ENCODE measurements at places on chromosomes 1 and 21. TPM values are rescaled to one million over a fixed set of nuclear protein-coding genes. Genes with fewer than 3 reads are reported as not detected.

The TEX38 gene
- not detected for total RNA-seq

- H3K27ac ChIP-seq = no peak overlapping the region
- DNase-seq = no peak
- H3K27me3 ChIP-seq = no peaks in the 10 kb centered on the region
- peaks cover 4% of the 10 kb centered on the region for H3K4me1 ChIP-seq
- no peaks in the 10 kb centered on the region for H3K36me3 ChIP-seq
These were observed 483.4 kb downstream of the NPHP4 start for GRCh38 chr1:5508669-5509330.

- H3K4me1 ChIP-seq = no peaks in the 10 kb centered on the region
- no peaks in the 10 kb centered on the region for H3K27me3 ChIP-seq
- H3K36me3 ChIP-seq = no peaks in the 10 kb centered on the region
- no peak overlapping the region for H3K4me3 ChIP-seq
These were observed 62.9 kb downstream of the SEC16B start for GRCh38 chr1:177907000-177907399.

- H3K36me3 ChIP-seq = no peaks in the 10 kb centered on the region
- H3K4me3 ChIP-seq = no peak overlapping the region
- no peak for DNase-seq
- H3K27me3 ChIP-seq = no peaks in the 10 kb centered on the region
These were observed 767.4 kb upstream of the TPTE start for GRCh38 chr21:9753943-9754342.

Measured in pancreas (tissue), 10 donors.